Progenitor cell of endocrine pancreas (in vitro differentiated cells): ENCODE measurements at places on chromosomes 2 and 18. TPM values are rescaled to one million over a fixed set of nuclear protein-coding genes. Genes with fewer than 3 reads are reported as not detected.

The KCNG3 gene
- 0.16 and 0.31 TPM in 2 replicates for total RNA-seq

DNA sequence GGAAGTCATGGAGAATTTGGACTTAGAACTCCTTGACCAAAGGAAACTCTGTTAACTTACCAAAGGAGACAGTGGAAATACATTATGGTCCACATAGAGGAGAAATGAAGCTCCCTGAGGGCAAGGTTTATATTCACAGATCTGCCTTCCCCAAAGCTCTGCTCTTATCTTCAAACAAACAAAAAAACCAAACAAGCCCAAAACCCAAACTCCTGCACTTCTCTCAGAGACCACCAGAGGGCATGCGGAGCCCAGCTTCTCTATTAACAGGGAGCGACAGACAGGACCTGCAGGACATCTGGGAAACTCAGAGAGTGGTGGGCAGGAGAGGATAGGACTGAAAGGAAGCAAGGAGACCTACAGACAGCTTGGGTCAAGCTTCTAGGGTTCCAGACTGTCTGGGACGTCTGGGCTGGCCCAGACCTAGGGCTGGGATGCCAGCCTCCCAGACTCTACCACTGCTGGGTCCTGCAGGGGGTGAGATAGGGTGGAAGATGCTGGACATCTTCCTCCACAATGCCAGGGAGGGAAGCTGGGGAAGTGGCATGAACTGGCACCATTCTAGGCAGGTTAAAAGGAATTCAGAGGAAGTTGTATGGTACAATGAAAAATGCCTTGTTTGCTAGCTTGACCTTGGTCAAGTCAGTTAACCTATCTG, 4.0 kb upstream of the WNT10A start:
- peaks cover 1% of the 10 kb centered on the region for H3K36me3 ChIP-seq
- H3K4me1 ChIP-seq, result peaks cover 5% of the 10 kb centered on the region
- no peak overlapping the region for H3K27ac ChIP-seq
- peaks cover 83% of the 10 kb centered on the region for H3K27me3 ChIP-seq
- DNase-seq, result peak; percentile 61
- H3K4me3 ChIP-seq, result no peak overlapping the region

DNA sequence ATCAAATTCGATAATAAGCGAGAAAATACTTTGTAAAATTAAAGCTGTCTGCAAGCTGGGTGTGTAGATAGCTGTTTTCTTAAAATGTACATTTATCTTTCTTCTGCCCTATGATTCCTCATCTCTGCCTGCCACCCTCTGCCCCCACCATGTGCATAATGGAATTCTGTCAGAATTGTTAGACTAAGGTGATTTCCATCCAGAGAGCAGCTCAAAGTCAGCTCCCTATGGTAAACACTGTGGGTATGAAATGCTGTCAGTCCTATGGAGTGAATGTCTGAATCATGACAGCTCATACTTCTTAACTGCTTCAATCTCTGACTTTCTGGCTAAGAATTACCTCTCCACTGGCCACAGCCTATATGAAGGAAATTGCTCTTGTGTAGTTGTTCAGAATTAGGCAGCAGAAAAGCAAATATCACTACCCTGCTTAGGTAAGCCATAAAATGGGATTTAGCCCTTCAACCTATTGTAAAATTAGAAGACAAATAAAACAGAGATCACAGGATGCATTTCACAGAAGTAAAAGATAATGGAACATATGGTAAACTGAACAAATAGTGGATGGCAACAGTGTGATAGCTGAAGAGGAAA, 137.7 kb downstream of the CD8B2 start:
- peaks cover 24% of the 10 kb centered on the region for H3K27me3 ChIP-seq
- DNase-seq, result no peak
- H3K4me1 ChIP-seq, result no peaks in the 10 kb centered on the region
- H3K27ac ChIP-seq, result no peak overlapping the region

DNA sequence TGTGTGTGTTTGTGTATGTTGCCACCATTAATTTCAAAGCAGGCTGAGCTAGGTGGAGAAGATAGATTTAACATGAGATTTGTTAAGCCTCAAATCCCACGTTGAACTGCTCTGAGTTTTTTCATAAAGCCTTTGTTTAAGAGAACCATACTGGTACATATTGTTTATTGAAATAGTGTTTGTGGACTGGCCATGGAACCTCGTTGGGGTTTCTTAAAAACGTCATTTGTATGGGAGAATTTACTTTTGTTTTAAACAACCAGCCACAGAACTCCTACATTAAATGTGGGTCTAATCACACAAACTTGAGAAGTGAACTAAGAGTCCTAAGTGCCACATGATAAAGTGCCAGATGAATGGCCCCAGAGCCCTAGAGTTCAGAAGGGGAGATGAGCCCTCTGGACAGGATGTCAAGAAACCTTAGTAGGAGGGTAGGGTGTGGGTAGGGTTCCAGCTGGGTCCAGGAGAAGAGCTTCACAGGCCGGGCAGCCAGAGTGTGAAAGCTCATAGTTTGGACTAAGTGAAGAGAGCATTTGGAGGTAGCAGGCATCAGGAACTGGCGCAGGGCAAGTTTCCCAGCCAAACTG, 120.6 kb upstream of the EML6 start:
- H3K4me3 ChIP-seq, result peak overlapping the region; percentile 27
- H3K27me3 ChIP-seq, result no peaks in the 10 kb centered on the region
- peaks cover 9% of the 10 kb centered on the region for H3K36me3 ChIP-seq
- H3K27ac ChIP-seq, result peak overlapping the region; percentile 76
- no peak for DNase-seq

The MYO7B gene
- total RNA-seq, result 0.64 TPM in 1 of 2 replicates, not detected in the other

- peaks cover 2% of the 10 kb centered on the region for H3K36me3 ChIP-seq
- H3K27ac ChIP-seq, result no peak overlapping the region
- no peak overlapping the region for H3K4me3 ChIP-seq
- no peaks in the 10 kb centered on the region for H3K4me1 ChIP-seq
- no peak for DNase-seq
Measured at GRCh38 chr2:18731666-18732065, 142.3 kb upstream of the NT5C1B start.

DNA sequence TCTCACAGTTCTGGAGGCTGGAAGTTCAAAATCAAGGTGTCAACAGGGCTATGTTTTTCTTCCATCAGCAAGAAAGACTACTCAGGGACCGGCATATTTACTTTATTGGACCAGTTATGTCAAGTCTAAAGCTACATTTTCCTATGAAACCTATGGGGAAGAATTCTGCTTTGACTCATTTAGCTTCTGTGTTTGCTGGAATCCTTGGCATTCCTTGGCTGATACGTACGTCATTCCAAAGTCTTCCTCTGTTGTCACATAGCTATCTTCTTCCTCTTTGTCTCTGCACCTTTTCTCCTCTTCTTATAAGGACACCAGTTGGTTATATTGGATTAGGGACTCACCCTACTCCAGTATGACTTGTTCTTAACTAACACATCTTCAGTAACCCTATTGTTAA, 137.4 kb upstream of the FBXO11 start:
- no peak overlapping the region for H3K4me3 ChIP-seq
- DNase-seq, result no peak
- no peak overlapping the region for H3K27ac ChIP-seq

The MTA3 gene
- total RNA-seq, result 96.0 and 102 TPM in 2 replicates

The DSG4 gene
- not detected in 2 replicates for total RNA-seq

The CGREF1 gene
- total RNA-seq, result 0.31 and 0.87 TPM in 2 replicates

GRCh38 chr18:54710074-54710899, 118.0 kb upstream of the RAB27B start:
- H3K4me1 ChIP-seq, result peaks cover 2% of the 10 kb centered on the region
- no peaks in the 10 kb centered on the region for H3K27me3 ChIP-seq
- no peak overlapping the region for H3K4me3 ChIP-seq
- no peak for DNase-seq
- H3K27ac ChIP-seq, result no peak overlapping the region

The ERICH2 gene
- total RNA-seq, result 0.91 and 1.1 TPM in 2 replicates

DNA sequence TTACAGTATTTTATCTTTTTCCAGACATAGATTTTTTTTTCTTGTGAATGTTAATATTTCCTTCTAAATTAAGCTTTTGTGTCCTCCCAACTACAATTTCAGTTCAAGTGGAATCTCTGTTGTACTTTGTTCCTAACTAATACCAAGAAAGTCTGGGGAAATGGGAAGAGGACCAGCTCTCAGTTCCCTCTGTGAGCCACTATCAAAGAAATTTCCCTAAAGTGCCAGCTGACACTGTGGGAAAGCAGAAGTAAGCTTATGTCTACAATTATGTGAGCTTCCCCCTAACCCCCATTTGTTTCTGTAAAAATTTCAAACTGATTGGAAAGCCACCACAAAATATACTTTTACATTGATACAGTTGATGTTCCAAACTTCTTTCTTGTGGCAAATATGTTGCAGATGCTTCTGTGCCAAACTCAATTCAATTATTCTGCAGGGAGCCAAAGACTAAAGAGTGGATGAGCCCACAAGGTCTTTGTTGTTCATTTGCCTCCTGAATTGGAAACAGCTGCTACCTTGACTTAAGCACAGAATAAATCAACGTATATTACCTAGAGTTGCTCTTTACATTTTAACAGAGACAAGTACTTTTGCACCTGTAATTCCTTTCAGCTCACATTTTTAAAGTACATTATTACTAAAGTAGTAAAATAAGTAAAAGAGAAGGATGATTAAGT, 306.6 kb downstream of the PTH2R start:
- no peak overlapping the region for H3K27ac ChIP-seq
- DNase-seq, result no peak
- H3K4me1 ChIP-seq, result peaks cover 3% of the 10 kb centered on the region
- H3K27me3 ChIP-seq, result no peaks in the 10 kb centered on the region
- H3K4me3 ChIP-seq, result no peak overlapping the region

GRCh38 chr18:69795791-69796190, 151.9 kb downstream of the CD226 start:
- peaks cover 7% of the 10 kb centered on the region for H3K4me1 ChIP-seq
- DNase-seq, result no peak
- no peaks in the 10 kb centered on the region for H3K27me3 ChIP-seq
- H3K36me3 ChIP-seq, result no peaks in the 10 kb centered on the region
- H3K4me3 ChIP-seq, result no peak overlapping the region

The MYO3B gene
- 0.22 TPM in 1 of 2 replicates, not detected in the other for total RNA-seq

The RFTN2 gene
- total RNA-seq, result 5.4 and 5.7 TPM in 2 replicates

DNA sequence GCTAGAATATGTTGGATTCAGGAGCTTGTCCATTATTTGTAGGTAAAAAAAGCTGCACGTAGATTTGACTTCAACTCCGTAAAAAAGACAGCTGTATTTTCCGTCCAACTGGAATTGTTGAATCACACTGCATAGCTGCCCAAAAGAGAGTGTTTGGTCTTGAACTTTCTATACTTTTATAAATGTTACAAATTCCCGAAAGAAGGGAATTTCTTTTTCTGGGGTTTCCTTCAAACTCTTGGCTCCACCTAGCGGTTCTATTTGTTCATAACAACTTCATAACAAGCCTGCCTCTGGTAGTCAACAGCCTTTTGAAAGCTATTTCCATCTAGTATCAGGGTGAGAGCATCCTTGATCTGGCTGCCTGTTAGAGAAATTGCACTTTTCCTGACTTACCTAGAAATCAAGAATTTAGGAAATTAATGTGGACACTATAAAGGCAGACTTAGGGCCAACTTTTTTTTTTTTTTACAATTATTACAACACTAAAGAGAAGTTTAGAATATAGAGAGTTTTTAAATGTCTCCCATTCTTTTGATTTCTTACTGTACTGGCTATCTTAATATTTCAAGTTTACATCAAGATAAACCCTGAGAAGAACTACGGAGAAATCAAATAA, 48.1 kb downstream of the TMEM185B start:
- H3K27me3 ChIP-seq, result no peaks in the 10 kb centered on the region
- no peak for DNase-seq
- peaks cover 3% of the 10 kb centered on the region for H3K4me1 ChIP-seq
- H3K27ac ChIP-seq, result no peak overlapping the region
- peaks cover 16% of the 10 kb centered on the region for H3K36me3 ChIP-seq
- no peak overlapping the region for H3K4me3 ChIP-seq

- peaks cover 6% of the 10 kb centered on the region for H3K27me3 ChIP-seq
- no peak overlapping the region for H3K4me3 ChIP-seq
- no peaks in the 10 kb centered on the region for H3K4me1 ChIP-seq
- H3K36me3 ChIP-seq, result no peaks in the 10 kb centered on the region
- H3K27ac ChIP-seq, result no peak overlapping the region
Measured at GRCh38 chr2:36800381-36800780, 103.9 kb downstream of the VIT start.

DNA sequence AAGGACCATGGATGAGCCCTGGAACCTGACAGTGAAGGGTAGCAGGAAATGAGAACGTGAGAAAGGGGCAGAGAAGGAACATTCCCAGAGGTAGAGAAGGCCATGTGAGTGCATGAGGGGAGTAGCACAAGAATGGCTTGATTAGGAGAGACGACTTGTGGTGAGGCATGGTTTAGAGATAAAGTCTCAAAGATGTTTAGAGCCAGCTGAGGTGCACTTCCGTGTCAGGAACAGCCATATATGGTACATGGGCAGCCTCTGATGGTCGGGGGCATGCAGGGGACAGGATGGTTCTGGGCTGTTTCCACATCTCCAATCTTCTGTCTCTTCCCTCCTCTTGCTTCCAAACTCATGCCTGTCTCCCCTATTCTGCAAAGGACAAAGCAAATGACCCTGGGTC, 28.8 kb upstream of the EFEMP1 start:
- H3K4me1 ChIP-seq, result peaks cover 2% of the 10 kb centered on the region
- no peak overlapping the region for H3K27ac ChIP-seq
- no peak for DNase-seq
- H3K27me3 ChIP-seq, result peaks cover 3% of the 10 kb centered on the region

The CYRIA gene
- total RNA-seq, result 0.91 and 2.0 TPM in 2 replicates

DNA sequence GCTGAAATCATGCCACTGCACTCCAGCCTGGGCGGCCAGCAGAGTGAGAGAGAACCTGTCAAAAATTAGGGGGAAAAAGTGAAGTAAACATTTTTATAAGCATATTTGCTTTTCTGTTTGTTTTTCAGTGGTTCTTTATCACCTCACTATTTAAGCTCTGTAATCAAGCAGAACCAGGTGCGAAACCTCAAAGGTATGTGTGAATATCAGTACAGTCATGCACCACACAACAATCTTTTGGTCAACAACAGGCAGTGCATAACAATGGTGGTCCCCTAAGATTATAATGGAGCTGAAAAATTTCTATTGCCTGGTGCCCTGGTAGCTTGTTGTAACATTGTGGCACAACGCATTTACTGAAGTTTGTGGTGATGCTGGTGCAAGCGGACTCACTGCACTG, 167.4 kb upstream of the STON1 start:
- peaks cover 6% of the 10 kb centered on the region for H3K36me3 ChIP-seq
- no peak overlapping the region for H3K4me3 ChIP-seq
- no peaks in the 10 kb centered on the region for H3K27me3 ChIP-seq
- DNase-seq, result no peak
- peak overlapping the region; percentile 71 for H3K27ac ChIP-seq

- no peaks in the 10 kb centered on the region for H3K27me3 ChIP-seq
- H3K4me3 ChIP-seq, result no peak overlapping the region
- no peak overlapping the region for H3K27ac ChIP-seq
- no peaks in the 10 kb centered on the region for H3K36me3 ChIP-seq
- H3K4me1 ChIP-seq, result peaks cover 2% of the 10 kb centered on the region
- no peak for DNase-seq
Measured at GRCh38 chr18:26738706-26739105, 126.8 kb downstream of the AQP4 start.

- peaks cover 34% of the 10 kb centered on the region for H3K4me1 ChIP-seq
- peak overlapping the region; percentile 93 for H3K4me3 ChIP-seq
- H3K36me3 ChIP-seq, result peaks cover 31% of the 10 kb centered on the region
- peak overlapping the region; percentile 98 for H3K27ac ChIP-seq
- no peaks in the 10 kb centered on the region for H3K27me3 ChIP-seq
Measured at GRCh38 chr18:22170421-22171257, 1.2 kb downstream of the GATA6 start.
